ENCODE measurements at places on chromosomes 3 and 15.

GRCh38 chr3:99911433-99911832, 93.8 kb downstream of the CMSS1 start:
- DNase-seq: no peak

- DNase-seq: no peak
Observed at GRCh38 chr3:46056686-46057085, 29.4 kb upstream of the XCR1 start.

DNA sequence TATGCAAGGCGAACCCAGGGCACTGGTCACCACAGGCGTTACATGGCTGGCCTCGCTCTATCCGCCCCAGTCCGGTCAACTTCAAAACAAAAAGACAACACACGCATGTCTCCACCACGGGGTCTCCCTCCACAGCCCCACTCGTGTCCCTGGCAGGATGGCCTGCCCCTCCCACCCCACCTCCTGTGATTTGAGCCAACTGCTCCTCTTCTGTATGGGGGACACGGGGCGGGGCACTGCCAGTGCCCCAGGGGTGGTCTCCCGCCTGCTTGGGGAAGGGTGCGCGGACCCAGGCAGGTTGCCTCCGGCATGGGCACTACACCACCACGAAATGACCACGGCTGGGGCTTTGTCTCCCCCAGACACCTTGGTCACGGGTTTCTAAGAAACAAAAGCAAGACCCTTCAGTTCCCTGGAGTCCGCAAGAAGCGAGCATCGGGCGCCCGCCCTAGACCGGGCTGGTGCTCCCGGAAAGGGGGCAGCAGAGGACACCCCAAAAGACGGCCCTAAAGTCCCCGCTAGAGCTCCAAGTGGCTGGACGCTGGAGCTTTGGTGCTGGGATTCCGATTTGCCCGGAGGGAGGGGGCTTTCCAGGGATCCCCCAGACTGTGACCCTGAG, 219.3 kb upstream of the PRICKLE2 start:
- no peak for DNase-seq

- no peak for DNase-seq
Observed at GRCh38 chr3:121834157-121834670, 646 bp downstream of the IQCB1 start.

DNA sequence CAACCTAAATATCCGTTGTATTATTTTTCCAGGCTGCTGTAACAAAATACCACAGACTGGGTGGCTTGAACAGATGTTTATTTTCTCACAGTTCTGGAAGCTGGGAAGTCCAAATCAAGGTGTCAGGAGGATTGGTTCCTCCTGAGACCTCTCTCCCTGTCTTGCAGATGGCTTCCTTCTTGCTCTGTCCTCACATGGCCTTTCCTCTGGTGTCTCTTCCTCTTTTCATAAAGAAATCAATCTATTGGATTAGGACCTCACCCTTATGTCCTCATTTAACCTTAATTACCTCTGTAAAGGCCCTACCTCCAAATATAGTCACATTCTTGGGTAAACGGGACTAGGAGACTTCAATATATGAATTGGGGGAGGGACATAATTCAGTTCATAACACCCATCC, 89.2 kb upstream of the PLCL2 start:
- DNase-seq: no peak

- DNase-seq: no peak
Observed at GRCh38 chr15:58639002-58639756, 110.3 kb downstream of the ADAM10 start.

GRCh38 chr3:118688396-118688884, 346.2 kb downstream of the IGSF11 start:
- DNase-seq: no peak

DNA sequence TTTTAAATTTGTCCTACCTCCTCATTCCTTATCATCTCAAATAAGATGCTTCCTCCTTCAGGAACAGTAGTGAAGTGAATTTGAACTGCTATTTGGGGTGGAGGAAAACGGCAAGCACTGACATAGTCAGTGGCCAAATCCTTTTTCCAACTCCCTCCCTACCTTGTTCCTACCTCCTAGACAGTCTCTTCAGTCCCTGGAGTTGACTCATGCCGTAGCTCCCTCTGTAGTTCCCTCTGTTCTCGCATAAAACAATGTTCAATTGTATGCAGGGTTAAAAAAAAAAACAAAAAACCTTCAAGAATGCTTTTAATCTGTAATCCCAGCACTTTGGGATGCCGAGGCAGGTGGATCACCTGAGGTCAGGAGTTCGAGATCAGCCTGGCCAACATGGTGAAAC, 1.4 kb downstream of the UBR1 start:
- DNase-seq: no peak
